ENCODE measurements at places on chromosomes 5 and 9.
A peak's percentile ranks its signal among the peaks of the same experiment; 100 is the strongest.

GRCh38 chr5:96546120-96546519 is 113.1 kb upstream of the PCSK1 start:
- no peak for DNase-seq

GRCh38 chr9:111284703-111285102 is 45.3 kb downstream of the OR2K2 start:
- DNase-seq, result peak; percentile 70

- DNase-seq, result no peak
These were observed 74.0 kb downstream of the CEMIP2 start for GRCh38 chr9:71694332-71694731.

- peak; percentile 27 for DNase-seq
These were observed 292.9 kb downstream of the NR3C1 start for GRCh38 chr5:143110591-143110990.

GRCh38 chr5:72300590-72301339 is 19.3 kb downstream of the MRPS27 start:
- DNase-seq, result no peak

- DNase-seq, result peak; percentile 65
These were observed 17.7 kb downstream of the MLLT3 start for GRCh38 chr9:20604562-20604961.

GRCh38 chr5:3948838-3949237 is 353.2 kb downstream of the IRX1 start:
- no peak for DNase-seq

DNA sequence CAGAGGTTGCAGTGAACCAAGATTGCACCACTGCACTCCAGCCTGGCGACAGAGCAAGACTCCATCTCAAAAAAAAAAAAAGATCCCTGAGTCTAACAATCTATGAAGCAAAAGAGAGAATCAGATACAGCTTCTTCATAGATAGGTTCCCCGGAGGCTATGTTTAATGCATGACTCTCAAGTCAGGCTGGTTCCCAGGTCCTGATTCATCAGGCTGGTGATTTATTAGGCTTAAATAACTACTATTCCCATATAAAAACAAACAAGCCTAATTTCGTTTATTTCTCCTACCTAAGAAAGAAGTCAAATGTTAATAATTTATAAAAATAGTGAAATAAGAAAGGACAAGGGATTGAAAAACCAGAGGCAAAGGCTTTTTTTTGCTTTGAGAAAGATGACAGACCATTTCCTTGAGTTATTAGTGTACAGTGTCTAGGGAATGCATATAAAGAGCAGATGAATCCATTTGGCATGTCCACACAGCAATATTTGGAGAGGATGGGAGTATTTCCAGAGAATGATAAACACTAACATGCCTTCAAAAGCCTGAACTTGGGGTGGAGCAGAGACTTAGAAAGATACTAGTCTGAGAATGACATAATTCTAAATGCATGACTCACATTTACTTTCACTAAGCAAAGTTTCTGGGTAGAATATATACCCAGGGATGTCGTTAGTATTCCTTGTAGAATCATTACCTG is 115.3 kb downstream of the NREP start:
- DNase-seq, result no peak

DNA sequence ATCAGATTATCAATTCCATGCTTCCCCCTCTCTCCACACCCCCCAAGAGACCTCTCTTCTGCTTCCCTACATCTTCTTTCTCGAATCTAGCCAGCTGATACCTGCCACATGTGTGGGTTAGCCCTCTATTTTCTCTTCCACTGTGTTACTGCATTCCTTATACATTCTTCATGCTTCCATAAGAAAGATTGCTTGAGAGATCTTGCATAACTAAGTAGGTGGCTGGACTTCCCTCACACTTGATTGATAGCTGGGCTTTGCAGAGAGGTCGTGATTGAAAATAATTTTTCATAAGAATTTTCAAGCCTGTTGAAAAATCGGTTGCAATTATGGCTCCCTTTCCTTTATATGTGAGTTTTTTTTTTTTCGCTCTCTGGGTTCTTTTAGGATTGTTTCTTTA is 33.0 kb upstream of the PANK3 start:
- DNase-seq, result no peak

DNA sequence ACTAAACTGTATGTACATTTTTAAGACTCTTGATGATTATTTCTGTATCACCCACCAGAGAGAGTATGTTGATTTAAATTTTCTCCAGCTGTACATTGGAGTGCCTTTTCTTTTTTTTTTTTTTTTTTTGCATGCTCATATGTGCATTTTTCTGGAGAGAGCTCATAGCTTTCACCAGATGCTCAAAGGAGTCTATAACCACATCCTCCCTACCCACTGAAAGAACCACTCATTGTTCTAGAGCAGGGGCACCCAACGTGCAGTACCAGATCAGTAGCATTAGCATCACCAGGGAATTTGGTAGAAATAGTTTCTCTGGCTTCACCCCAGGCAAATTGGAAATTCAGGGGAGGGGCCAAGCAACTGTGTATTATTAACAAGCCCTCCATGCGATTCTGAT is 53.9 kb upstream of the TMEM171 start:
- no peak for DNase-seq

DNA sequence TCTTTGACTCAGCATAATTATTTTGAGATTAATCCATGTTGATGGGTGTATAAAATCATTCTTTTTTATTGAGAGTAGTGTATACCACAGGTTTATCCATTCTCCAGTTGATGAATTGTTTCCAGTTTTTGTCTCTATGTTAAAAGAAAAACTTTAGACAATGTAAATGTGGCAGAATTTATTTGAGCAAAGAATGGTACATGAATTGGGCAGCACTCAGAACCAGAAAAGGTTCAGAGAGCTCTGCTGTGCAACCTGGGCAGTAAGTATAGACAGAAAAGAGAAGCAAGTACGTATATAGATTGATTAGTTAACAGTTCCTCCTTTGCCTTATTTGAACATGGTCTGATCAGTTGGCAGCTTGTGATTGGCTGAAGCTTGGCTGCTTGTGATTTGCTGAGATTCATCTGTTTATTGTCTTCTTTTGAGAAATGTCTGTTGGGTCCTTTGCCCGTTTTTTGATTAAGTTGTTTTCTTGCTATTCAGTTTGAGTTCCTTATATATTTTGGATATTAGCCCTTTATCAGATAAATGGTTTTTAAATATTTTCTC is 41.4 kb downstream of the CDC42SE2 start:
- DNase-seq, result no peak

GRCh38 chr5:125926172-125926571 is 497.0 kb upstream of the GRAMD2B start:
- no peak for DNase-seq

GRCh38 chr5:128254789-128255188 is 171.2 kb downstream of the SLC12A2 start:
- no peak for DNase-seq

DNA sequence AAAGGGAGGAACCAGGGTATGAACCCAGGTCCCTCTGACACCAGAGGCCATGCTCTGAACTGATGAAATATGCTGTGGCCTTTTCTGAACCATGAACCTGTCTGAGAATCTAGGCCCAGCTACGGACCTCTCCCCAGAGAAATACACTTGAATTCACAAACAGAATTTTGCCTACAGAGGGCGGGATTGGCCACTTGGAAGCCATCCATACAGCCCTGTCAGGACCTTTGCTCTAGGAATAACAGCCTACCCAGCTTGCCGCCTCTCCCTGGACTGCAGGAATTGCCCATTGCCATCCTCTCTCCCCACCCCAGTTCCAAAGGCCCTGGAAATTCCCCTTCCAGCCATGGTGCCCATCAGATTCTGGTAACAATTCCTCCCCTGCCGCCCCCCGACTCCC is 26.6 kb downstream of the MORN5 start:
- no peak for DNase-seq

DNA sequence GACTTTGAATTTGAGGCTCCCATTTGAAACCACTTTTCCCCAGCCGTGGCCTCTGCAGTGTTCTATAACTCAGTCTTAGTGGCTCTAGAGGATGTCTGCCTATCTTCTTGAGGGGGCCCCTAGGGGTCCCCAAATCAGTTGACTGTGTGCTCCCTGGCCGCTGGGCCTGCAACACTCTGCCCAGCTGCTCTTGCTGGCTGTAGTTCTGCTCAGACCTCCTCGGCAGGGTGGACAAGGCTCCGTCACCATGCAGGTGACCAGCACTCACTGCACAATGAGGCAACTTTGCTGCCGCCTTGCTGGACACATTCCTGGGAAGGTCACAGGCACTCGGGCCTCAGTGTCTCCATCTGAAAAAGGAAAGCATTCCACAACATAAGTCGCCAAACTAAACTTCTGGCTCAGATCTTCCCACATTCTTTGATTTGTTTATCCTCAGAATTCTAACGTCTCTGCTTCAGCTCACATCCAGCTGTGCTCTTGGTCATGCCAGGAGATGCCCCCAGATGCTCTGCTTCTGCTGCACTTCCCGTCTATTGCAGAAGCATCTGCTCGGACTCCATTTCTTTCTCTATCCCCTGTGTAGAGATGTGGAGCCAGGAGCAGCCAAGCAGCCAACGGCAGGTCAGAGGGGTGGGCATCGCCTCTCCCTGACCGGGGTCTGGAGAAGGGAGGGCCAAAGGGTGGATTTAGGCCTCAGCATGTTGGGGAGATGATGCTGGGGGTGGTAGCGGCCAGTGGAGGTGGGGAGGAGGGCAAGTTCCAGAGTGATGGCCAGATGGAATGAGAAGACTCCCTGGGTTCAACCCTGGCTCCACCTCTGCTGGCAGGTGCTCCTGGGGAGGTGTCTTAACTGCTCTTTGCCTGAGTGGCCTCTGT is 133.6 kb downstream of the MVB12B start:
- DNase-seq, result no peak

GRCh38 chr5:2018390-2018724 is 135.6 kb upstream of the IRX4 start:
- DNase-seq, result no peak

DNA sequence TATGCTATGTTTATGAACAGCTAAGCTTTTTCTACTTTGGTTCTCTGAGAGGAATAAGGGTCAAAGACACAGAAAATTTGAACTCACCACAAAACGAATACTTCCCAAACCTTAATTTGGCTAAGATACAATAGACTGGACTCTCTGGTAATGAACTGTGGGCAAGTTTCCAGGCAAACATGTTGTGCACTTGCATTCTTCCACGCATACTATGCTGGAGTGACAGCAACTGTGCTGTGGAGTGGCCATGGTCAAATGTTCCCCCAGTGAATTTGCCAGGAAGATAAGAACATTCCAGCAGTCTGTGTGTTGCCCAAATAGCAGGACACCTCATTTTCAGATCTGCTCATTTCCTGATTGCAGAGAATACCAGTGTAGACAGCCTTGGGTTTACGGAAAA is 275.3 kb upstream of the IL12B start:
- no peak for DNase-seq

GRCh38 chr5:3101561-3101960 is 350.1 kb upstream of the IRX2 start:
- no peak for DNase-seq

DNA sequence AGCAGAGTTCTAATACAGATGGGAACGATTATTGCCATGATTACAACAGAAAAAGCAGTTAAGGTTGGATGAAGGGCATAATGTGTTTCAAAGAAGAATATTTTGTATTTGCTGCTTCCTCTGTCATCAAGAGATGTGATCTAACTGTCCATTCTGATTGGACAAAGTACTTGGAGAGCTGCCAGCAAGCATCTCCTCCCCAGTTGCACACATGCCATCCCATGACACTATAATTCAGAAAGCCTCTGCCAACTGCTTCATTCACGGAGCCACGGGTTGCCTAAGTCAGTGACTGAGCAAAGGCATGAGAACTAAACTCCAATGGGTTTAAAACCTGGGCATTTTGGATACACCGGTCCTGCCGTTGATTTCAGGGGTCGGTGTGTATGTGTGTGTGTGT is 253.8 kb downstream of the CRB2 start:
- no peak for DNase-seq

- no peak for DNase-seq
These were observed 731.5 kb upstream of the CDH9 start for GRCh38 chr5:27769748-27770402.

DNA sequence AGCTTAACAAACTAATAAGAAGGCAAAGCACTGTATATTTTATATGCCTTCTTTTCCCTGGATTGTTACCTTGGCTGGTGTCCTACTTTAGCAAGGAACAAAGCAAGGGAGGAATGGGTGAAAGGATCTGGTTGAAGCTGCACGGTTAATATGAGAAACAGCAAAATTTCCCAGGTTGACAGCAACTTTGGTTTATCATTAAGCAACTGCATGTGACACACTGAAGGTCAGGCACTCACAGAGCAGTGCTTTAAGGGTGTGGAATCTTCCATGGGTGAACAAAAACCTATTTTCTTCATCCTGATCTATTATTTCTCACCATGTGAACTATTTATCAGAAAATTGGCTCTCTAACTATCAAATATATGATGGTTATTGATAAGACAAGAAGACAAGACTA is 109.0 kb upstream of the ATP10B start:
- DNase-seq, result no peak

DNA sequence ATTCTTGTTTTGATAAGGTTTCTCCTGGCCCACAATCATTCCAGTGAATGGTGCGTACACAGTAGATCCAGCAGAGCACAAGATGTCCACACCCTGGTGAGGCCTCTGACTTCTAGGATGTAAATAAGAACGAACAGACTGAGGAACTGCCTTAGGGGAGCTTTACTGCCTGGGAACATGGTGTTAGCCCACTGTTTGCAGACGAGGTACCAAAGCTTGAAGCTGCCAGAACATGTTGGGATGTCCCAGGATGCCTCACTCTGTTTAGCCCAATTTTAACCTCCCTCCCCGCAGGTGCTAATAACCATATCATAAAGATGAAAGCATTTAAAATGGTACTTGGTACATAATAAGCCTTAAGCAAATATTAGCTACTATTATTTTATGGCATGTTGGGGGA is 3.5 kb downstream of the LECT2 start:
- no peak for DNase-seq

- no peak for DNase-seq
These were observed 39.4 kb downstream of the LYRM7 start for GRCh38 chr5:131210151-131210510.

DNA sequence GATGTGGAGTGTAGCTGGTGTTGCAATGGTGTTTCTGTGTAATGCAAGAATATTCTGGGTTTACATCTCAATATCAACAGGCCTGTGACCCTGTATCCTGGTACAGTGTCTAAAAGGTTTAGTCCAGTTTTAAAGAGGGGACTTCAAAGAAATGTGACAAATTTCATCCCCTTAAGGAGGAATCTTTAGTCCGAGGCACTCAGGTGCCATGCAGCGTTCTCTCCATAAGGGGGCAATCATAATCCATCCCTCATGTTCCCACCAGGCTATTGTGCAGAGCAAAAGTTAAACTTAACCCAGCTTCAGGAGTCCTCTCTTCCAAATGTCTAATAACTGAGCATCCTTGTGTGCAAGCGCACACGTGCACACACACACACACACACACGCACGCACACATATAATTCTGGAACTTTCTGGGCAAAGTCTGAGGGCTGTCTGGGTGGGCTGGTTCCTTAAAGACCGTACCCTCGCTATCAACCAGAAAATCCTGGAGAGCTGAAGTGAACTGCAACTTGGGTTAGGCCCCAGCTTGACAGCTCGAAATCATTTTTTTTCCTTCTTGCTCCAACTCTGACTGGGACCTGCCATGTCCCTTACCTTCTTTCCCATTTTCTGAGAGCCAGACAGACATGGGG is 46.0 kb downstream of the CRB2 start:
- peak; percentile 25 for DNase-seq

Measured in suppressor macrophage treated with lipopolysaccharide for 1 hour (primary cell).